ENCODE measurements at places on chromosomes 4 and X.

DNA sequence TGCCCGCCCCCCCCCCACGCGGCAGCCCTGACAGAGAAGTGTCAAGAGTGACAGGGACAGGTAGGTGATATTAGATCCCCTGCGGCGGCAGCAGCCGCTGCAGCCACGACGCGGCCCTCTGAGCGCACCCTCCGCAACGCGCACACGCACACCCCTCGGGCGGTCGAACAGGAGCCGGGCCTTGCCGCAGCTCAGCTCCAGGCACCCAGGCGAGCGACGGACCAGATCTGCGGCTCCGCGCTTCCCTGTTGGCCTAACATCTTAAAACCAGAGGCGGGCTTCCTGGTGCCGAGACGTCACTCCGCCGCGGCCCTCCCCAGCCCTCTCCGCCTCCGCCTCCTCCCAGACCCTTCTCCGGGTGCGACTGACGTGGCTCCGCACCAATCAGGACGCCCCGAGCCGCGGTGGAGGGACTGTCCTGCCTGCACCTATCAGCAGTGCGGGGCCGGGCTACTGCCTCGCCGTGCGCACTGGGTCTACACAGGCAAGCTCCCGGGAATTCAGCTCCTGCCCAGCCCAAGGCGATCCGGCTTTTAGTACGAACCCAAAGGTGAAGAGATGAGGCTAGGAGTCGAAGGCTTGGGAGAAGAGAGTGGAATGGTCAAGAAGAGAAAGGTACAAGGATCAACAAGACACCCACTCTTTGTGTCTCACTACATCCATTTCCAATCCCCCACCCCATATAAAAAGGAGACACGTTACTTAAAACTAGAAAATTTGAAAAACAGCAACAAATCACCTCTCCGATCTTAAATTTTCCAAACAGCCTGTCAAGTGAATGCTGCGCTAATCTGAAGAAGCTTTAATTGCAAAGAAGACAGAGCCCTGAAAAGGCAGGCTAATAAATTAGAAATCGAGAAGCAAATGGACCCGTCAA is at the start of gene PITX2:
Gene PITX2, minus strand, starts transcription at position 237 of the 877 bp plus-strand sequence. CDS start 617 bp downstream, outside the sequence.
- DNase-seq = peak; percentile 97

DNA sequence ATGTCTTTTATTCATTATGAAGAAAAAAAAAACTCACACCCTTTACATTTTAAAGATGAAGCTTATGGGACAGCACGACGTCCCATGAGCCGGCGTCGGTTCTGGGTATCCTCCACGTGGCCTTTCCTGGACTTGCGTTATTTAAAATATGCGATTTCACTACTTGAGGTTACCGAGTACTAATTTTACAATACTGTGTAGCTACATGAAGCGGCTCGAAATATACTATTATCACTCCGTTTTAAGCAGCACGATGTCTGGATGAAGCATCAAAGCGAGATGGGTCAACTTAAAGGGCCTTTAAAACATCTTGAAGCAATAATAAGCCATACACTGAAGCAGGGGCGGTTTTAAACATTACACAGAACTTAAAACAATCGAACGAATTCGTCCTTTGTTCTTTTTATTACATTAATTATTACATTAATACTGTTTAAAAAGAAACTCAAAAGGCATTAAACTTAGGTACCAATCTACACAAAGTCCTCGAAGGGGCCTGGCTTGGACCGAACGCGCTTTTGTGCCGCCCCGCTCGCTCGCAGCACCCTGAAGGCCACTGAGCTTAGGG is 1.4 kb upstream of the KLF3 start:
- no peak for DNase-seq

DNA sequence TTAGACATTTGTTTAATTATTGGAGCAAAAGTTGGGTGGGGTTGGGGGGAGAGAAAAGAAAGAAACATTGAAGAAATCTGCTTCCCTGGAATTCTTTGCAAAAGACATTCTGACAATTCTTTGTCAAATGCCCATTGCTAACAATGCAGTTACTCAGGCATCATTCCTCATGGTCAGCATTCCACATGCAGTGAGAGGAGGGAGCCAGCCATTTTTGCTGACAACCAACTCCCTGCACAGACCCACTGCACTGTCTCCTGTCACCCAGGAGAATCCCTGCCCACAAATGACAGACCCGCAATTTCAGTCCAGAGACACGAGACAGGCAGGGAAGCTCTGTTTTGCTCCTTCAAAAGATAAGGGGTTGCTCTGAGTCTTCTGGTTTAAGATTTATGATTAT is 985.1 kb upstream of the SLIT2 start:
- no peak for DNase-seq

- no peak for DNase-seq
These were observed 33.0 kb downstream of the AFF1 start for GRCh38 chr4:86967798-86968197.

DNA sequence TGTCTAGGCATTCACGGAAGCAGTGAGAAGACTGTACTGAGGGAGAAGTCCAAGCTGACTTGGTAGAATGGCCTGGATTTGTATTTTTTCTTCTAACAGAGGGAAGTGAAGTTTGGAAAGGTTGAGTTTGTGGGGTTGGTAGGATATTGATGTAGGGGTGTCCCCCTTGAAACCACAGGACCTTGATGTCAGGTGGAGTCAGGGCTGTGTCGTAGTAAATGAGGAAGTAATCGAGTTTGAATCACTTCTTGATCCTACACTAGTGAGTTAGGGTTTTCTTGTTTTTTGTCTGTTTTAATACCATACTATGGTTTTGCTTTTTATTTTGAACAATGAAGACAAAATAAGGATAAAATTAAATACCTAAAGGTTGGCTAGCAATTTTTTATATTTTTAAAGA is 30.1 kb upstream of the ANAPC4 start:
- DNase-seq = no peak

DNA sequence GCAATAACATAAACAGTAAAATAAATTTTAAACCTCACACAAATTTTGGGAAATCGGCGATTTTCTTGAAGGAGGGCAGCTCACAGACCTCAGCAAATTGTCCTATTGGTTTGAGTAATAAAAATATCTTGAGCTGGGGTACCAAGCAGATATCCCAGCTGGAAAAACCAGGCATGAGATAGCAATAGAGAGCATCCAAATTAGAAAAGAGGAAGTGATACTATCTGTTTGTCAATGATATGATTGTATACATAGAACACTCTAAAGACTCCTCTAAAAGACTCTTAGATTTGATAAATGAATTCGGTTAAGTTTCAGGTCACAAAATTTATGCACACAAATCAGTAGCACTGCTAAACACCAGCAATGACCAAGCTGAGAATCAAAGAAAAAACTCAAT is 90.5 kb upstream of the ACTRT1 start:
- no peak for DNase-seq

- no peak for DNase-seq
These were observed 41.8 kb downstream of the IGFBP7 start for GRCh38 chr4:57068237-57068981.

DNA sequence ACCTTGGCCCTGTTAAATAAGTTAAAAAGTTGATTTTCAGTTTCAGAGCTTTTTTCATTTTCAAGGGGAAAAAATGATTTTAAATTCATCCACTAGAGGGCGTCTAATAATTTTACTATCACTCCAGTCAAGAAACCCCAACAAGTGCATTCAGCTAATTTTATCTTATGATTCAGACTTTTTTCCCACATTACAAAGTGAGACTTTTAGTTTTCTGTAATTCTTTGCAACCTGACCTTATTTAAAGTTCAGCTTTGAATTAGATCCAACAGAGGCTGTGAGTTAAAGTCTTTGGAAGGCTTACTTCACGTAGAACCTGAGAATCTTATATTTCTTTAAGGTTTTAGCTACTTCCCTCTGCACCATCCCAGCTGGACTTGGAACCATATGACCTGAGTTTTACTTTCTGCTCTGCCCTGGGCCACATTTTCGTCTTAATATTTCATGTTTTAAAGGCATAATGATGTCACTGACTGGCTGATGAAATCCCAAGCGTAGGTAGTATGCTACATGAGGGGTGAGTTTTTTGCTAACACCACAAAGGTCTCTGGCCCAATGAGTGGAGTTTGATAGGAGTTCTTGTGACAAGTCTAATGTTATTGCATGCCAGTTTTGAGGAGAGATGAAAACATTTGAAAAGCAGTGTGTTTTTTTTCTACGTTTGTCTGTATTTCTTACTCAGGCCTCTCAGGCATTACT is 7.2 kb downstream of the GNRHR start:
- DNase-seq = no peak

- no peak for DNase-seq
These were observed 29.4 kb upstream of the GABRA3 start for GRCh38 chrX:152480269-152481212.

DNA sequence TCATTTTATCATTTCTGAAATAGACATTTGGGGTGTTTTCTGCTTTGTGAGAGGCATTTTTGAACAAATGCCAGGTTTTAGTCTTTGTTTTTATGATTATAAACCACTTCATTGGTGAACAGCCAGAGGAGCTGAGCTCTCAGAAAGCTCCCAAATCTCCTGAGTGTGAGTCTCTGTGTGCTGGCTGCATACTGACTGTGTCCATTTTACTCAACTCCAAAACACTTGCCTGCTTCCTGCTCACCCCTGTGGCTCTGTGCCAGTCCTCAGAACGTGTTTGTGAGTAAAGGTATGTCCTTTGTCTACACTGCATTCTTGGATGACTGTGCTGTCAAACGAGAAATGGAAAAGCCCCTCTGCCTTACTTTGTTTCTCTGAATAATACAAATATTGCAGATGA is 5.4 kb upstream of the LRAT start:
- no peak for DNase-seq

DNA sequence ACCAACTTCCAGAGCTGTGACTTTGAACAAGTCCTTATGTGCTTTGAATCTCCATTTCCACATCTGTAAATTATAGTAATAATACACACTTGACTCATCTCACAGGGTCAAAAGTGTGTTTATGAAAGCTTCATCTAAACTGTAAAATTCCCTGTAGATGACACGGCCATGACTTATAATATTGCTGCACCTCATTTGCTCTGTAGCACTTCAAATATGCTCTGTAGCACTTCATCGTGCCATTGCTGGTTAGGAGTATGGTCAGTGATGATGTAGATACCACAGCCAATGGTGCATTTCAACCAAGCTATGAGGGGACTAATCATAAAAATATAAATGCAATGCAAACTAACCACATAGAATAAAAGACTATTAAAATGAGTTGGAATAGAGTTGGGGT is 318.6 kb downstream of the ANK2 start:
- DNase-seq = no peak

GRCh38 chrX:31036895-31037294 is 34.9 kb downstream of the FTHL17 start:
- DNase-seq = no peak

DNA sequence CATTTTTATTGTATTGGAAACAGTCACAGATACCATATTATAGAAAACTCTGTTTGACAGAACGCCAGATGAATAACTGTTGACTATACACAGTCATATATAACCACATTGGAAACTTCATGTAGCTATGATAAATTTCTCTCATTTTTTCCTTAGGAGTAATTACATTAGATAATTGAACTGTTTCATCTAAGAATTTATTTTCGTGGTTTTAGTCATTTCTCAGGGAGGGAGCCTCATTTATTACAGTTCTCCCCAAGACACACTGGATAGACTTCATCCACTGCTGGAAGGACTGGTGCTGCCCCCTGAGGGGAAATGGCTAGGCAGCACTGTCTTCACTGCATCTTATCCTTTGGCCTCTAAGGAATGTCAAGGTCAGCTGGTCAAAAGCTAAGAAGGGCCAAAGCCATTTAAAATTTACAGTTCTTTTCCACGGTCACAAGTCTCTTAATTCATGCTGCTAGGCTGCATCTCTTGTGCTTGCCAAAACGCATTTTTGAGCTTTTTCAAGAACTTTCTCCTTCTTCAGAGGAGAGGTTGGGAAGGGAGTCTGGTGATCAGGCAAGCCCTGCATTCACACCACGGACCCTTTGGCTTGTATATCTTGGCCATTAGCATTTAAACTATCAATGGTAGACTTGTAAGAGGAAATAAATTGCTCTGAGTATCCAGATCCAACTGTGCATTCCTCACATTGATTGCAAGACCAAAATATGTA is 145.1 kb downstream of the CBR4 start:
- no peak for DNase-seq

Data from H1 (cell line).